Cardiac muscle cell (in vitro differentiated cells and primary cell): ENCODE measurements at places on chromosomes 5 and 9. TPM values are rescaled to one million over a fixed set of nuclear protein-coding genes. Genes with fewer than 3 reads are reported as not detected.

The SOHLH1 gene
- total RNA-seq: not detected in 2 replicates

The COL5A1 gene
- total RNA-seq: 75.5 and 129 TPM in 2 replicates

The DNAH5 gene
- total RNA-seq: under 0.01 and 0.03 TPM in 2 replicates

The JAKMIP2 gene
- total RNA-seq: 15.9 and 19.6 TPM in 2 replicates

The PRLR gene
- total RNA-seq: 0.06 and 0.46 TPM in 2 replicates

The CAMLG gene
- total RNA-seq: 27.2 and 42.4 TPM in 2 replicates

The STING1 gene
- total RNA-seq: 58.1 and 79.2 TPM in 2 replicates

The TBC1D13 gene
- 24.6 and 26.6 TPM in 2 replicates for total RNA-seq

The TAF1L gene
- total RNA-seq: 0.09 TPM in 1 of 2 replicates, not detected in the other

The RASGRF2 gene
- 0.04 and 0.06 TPM in 2 replicates for total RNA-seq

The ACTL7B gene
- total RNA-seq: 0.07 TPM in 1 of 2 replicates, not detected in the other

The SLC6A19 gene
- 0.09 and 0.49 TPM in 2 replicates for total RNA-seq

The CSF2 gene
- not detected in 2 replicates for total RNA-seq

The SLC6A18 gene
- total RNA-seq: not detected in 2 replicates

The DOCK8 gene
- total RNA-seq: 0.04 TPM in 1 of 2 replicates, not detected in the other

The STOM gene
- total RNA-seq: 11.2 and 13.6 TPM in 2 replicates

The RAD50 gene
- 10.4 and 13.4 TPM in 2 replicates for total RNA-seq

The IRX2 gene
- 112 and 122 TPM in 2 replicates for total RNA-seq

The SGCD gene
- 1.3 and 1.9 TPM in 2 replicates for total RNA-seq

The BHMT gene
- 0.49 TPM in 1 of 2 replicates, not detected in the other for total RNA-seq

The FGF1 gene
- total RNA-seq: 0.81 TPM in 1 of 2 replicates, not detected in the other

The OR1B1 gene
- not detected in 2 replicates for total RNA-seq

The NTRK2 gene
- 1.3 and 2.5 TPM in 2 replicates for total RNA-seq

The KCNV2 gene
- not detected in 2 replicates for total RNA-seq

The SLC23A1 gene
- total RNA-seq: 0.81 TPM in 1 of 2 replicates, not detected in the other

The KLF9 gene
- total RNA-seq: 0.28 and 0.30 TPM in 2 replicates

The OR1Q1 gene
- not detected in 2 replicates for total RNA-seq

The QRFP gene
- not detected in 2 replicates for total RNA-seq

The CKMT2 gene
- 37.1 and 83.5 TPM in 2 replicates for total RNA-seq

The ZNF169 gene
- total RNA-seq: 7.2 and 9.4 TPM in 2 replicates

The FOXI1 gene
- not detected in 2 replicates for total RNA-seq

The TRIM36 gene
- 2.6 and 8.0 TPM in 2 replicates for total RNA-seq

The SLIT3 gene
- total RNA-seq: 62.5 and 111 TPM in 2 replicates

The DTWD2 gene
- total RNA-seq: 25.1 and 30.7 TPM in 2 replicates

The DMRT3 gene
- 0.35 TPM in 1 of 2 replicates, not detected in the other for total RNA-seq

The IFNK gene
- not detected in 2 replicates for total RNA-seq

The CD14 gene
- 1.4 TPM in 1 of 2 replicates, not detected in the other for total RNA-seq

The LVRN gene
- total RNA-seq: 0.36 and 3.0 TPM in 2 replicates

The PROB1 gene
- 22.2 and 42.5 TPM in 2 replicates for total RNA-seq

The KCNN2 gene
- 31.4 and 44.9 TPM in 2 replicates for total RNA-seq

The FGF10 gene
- 34.5 and 60.0 TPM in 2 replicates for total RNA-seq
